T-helper 17 cell (primary cell): ENCODE measurements at places on chromosomes 6 and 20.

GRCh38 chr6:112618849-112619248, 271.7 kb downstream of the RFPL4B start:
- no peak for DNase-seq

GRCh38 chr20:57310821-57311514, 18.6 kb upstream of the SPO11 start:
- DNase-seq, result no peak

DNA sequence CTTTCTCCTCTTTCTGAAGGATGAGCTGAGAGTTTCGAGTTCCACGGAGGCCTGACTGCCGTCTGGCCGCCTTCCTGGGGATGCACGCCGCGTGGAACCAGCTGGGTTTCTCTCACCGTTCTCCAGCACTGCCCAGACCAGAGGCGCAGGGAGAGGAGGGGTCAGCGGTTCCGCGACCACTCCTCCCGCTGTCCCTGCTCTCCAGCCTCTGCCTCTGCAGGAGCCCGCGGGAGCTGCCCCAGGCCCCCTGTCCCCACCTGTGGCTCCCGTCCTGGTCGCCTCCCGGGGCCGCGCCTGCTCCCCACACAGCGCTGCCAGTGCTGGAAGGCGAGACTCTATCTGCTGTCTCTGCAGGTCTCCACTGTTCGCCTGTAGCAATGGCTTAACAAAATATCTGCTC, 106.8 kb upstream of the AFDN start:
- no peak for DNase-seq

DNA sequence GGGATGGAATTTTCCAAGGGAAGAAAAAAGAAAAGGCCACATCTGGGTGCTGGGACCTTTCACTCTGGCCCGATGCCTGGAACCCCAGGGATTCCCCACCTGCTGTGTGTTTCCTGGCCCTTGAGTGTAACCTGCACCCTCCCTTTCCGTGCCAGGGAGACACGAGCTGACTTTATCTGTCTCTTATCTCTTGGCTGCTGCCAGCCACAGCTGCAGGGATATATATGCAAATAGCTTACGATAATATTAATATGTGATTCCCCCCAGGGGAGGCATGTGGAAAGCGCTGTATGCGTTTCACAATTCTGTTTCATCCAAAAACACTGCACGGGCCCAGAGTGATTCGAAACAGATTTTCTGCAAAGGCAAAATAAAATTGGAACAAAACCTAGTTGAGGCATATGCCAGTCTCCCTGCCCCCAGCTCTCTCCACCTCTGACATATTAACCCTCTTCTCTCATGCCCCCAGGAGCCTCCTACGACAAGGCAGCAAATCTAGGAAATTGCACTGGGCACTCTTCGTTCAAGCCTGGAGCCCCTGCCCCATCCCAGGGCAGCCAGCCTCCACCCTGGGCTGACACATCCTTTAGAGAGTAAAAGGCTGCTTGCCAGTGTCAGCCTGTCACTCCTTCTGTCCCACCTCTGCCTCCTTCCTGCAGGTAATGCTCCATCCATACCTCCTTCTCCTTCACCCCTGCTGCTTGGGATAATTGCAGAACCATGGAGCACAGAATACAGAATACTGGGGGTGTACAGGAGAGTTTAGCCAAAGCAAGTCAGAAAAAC, 1.3 kb downstream of the RIPOR3 start:
- no peak for DNase-seq
